K562 (cell line): ENCODE measurements at places on chromosomes 13 and 19. TPM values are rescaled to one million over a fixed set of nuclear protein-coding genes. Genes with fewer than 3 reads are reported as not detected.

DNA sequence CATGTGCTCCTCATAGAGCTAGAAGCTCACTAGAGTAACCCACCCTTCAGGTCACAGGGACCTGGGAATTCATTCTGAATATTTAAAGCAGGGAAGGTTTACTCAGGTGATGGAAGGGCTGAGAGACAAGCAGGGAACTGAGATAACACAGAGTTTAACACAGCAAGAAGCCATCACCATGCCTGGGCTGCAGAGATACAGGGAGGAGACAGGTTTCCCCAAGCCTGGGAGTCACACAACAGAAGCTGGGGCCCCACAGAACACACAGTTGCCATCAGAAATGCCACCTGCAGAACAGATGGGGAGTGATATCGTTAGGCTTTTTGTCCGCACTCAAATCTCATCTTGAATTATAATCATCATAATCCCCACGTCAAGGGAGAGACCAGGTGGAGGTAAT lies 7.9 kb upstream of the CYSLTR2 start:
- DNase-seq, result no peak

- no peak for DNase-seq
Measured at GRCh38 chr19:15123031-15123890, 16.1 kb downstream of the SYDE1 start.

DNA sequence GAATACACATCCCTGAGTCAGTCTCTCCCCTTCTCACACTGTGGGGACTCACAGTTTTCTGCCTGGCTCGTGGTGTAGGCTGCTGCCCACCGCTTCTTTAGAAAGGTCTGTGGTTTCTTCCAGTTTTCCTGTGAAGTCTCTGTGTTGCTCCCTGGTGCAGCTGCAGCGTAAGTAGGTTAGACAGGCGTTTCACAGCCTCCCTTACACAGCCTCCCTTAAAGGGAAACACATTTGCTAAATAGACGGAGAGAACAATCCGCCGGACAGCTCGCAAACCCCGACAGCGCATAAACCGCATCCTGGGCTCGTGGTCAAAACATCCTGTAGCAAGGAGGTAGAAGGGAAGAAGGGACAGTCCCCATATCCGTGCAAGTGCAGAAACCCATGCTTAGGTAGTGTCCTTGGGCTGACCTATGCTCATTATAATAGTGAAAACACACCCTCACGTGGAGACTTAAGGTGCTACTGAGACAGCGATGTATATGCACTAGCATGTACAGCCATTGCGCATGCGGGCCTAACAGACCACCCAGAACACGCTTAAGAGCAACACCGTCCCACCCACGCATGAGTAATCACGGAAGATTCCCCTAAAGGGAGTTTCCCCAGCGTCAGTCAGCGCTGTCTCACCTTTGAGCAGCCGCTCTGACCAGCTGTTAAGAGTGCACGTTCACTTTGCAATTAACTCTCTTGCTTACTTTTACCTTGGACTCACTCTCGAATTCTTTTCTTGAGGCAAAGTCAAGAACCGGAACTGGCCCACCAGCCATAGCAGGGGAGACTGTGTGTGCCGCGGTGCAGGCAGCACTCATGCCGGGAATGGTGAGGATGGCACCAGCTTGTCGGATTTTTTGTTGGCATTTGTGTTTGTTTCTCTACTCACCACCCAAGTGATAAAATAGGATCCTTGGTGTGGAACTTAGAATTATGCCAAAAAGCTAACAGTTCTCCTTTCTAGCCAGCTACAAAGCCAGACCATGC lies 16.6 kb downstream of the SIGLEC8 start:
- DNase-seq, result peak; percentile 49

LMO7 gene
- polyA plus RNA-seq, result 1.6 and 1.8 TPM in 2 replicates

BABAM1 gene
- polyA plus RNA-seq, result 160 and 193 TPM in 2 replicates

GRCh38 chr19:3670796-3671679 lies 29.2 kb downstream of the PIP5K1C start:
- peak; percentile 89 for DNase-seq

EBI3 gene
- polyA plus RNA-seq, result 0.08 and 0.40 TPM in 2 replicates

DNA sequence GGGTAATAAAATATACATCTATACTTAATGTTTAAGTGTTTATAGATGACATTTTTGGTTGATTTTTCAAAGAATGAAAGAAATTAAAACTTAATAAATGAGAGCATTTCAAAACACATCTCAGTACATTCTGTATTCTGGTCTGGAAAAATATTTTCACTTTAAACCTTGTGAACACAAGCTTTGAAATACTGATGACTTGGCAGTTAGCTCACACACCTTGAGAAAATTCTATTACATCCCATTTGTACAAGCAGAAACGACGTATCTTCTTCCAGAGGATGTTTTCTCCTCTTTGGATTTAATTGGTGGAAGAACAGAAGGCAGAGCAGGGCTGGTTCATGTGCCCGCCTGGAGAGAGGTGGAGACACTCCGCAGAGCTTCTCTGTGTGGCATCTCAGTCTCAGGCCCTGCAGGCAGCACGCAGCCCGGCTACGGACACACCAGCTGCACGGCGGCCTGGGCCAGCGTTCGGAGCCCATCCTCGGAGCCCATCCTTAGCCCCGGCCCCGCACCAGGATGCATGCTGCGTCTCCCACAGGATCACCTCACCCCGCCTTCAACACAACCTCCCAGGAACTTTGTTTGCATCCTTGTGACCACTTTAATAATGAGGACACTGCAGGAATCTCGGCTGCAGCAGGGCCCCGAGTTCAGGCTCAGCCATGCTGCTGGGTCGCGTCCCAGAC lies 48.6 kb downstream of the SOX1 start:
- DNase-seq, result no peak

DNA sequence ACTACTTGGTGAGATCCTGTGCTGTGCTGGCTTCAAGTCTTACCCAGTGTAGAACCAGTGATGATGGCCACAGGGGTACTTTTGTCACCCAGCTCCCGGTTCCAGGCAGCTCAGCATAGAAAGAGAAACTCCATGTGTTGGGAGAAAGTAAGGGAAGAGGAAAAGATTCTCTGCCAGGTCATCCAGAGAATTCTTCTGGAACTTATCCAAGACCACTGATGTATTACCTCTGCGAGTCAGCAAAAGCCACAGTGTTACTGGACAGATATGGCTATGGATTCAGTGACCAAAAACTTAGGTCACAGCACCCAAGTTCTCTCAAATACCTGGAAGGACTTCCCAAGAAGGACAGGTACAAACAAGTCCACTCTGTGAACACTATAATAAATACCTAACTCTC lies 399.5 kb upstream of the MIR17HG start:
- no peak for DNase-seq

- no peak for DNase-seq
Measured at GRCh38 chr19:39802958-39803357, 24.3 kb downstream of the LEUTX start.

DNA sequence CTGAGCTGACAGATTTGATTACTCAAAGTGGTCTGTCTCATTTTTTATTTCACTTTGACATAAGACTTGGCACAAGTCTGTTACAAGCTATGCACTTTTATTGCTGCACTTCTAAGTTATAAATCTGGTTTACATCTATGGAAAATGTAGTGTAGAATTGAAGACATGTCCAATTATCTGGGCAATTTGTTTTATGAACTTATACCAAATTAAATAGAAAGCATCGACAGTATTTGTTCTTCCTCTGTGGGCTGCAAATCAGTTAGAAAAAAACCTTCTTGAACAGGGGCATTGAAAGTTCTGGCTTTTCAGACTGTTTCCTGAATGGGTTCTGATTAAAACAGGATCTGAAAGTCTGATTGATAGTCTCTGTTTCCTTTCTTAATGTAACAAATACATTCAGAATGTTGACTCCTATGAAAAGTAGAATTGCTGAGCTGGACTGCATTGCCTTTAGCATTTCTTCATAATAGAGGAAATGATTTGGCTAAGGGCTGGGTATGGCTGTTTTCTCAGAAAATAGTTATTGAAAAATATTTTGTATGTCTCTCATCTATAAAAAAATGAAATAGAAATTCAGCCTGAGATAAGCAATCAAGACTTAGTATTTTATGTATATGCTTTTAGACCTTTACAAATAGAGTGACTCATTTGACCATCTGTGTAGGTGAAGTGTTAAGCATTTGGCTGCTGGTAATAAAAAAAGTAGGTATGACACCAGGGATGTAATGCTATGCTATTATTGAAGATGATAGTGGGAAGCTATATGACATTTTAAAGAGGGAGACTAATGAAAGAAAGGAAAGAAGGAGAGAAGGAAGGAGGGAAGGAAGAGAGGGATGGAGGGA lies 210.9 kb upstream of the SPRY2 start:
- peak; percentile 5 for DNase-seq

MRPS31 gene
- polyA plus RNA-seq, result 32.9 and 37.1 TPM in 2 replicates

GRCh38 chr13:23608701-23609413 lies 38.6 kb downstream of the TNFRSF19 start:
- DNase-seq, result no peak

KLK4 gene
- polyA plus RNA-seq, result not detected in 2 replicates

DNA sequence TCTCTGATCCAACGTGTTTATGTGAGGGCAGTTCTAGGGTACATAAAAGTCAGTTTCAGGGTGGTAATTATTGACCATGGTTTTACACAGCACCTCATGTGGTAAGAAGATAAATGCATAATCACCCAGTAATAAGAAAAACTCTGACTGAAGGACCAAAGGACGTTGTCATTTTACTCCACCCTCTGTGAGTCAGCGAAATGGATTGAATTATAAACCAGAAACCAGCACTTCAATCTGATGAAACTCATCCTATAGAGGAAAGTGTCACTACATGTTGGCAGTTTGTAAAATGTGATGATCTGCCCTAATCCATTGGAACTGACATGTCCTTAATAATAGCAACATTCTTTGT lies 406.8 kb downstream of the KLF5 start:
- peak; percentile 55 for DNase-seq

DNA sequence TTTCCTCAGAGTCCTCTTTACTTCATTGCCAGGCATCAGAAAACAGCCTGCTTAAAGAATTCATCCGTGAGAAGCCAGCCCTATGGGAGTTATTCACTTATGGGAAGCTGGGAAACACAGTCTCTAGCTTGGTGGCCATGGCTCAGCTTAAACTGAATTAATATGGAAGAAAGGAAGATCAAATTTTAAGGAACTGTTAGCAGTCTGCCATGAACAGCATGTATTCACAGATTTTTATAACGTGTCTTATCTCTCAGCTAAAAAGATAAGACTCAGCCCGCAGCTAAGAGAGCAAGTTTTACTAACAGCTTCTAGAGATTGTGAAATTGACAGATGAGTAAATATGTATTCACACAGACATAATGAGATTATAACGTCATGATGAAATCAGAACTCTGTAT lies 253.7 kb upstream of the RXFP2 start:
- DNase-seq, result no peak

DNA sequence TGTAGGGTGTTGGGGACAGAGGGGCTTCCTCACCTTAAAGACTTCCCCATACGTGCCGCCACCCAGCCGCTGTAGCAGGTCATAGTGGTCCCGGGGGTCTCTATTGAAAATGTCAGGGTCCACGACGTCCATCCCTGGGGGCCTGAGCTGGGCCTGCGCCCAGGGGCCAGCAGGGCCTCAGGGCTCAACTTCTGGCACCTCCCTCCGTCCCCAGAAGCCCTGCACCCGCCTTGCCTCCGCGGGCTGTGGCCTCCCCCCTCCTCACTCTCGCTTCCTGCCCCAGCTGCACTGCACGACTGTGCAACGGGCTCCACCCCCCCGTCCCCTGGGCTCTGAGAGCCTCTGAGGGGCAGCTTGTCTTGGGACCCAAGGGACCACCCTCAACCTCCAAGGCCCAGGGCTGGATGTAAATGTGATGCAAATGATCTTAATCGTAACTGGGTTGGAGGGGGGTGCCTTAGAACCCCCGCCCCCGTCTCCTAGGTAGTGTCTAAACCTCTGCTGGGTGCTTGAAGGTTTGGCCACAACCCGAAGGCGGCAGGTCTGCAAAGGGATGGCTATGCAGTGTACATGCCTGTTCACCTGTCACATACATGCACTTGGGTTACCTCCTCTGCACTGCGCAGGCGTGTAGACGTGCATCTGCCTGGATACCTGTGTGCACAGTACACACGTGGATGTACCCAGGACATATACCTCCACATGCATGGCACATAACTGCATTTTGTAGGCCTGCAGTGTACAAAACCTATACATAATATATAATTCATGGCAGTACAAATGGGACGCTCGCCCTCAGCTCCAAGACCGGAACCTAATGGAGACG lies at the start of gene MAP4K1:
Gene MAP4K1 (minus strand): TSS at position 190 of the 826 bp plus-strand sequence. CDS start 58 bp downstream, at position 132.
- DNase-seq, result peak; percentile 14

XPO4 gene
- polyA plus RNA-seq, result 11.3 and 11.8 TPM in 2 replicates

DNA sequence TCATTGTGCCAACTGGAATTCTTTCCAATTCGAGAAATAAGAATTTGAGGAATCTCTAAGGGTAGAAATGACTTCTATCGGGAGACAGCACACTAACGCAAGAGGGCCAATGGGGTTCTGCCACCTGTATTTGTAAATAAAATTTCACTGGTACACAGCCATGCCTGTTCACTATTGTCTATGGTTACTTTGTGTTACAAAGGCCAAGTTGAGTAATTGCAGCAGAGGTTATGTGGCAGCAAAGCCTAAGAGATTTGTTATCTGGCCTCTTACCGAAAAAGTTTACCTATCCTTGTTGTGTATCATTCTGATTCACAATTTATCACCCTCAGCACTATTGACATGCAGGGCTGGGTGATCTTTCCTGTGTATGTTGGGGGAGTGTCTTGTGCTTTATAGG lies 278.0 kb downstream of the KLF5 start:
- no peak for DNase-seq
